ENCODE measurements at places on chromosomes 6 and 20.

DNA sequence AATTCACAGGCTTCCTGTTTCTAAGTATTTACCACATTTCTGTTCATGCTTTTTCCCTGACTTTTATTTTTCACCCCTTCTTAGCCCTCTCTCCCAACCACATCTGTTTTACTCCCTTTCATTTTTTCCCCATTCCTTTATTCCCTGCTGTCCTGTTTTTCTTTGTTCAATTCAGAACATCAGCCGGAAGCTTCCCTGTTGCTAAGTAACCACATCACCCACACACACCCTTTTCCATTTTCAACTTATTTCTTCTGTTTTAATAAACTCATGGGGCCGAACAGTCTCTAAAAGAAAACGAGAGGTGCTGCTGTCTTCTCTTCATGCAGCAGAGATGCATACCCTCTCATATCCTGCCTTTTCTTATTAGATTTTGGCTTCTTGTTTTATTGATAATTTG, 53.5 kb upstream of the CEP85L start:
- DNase-seq = no peak

DNA sequence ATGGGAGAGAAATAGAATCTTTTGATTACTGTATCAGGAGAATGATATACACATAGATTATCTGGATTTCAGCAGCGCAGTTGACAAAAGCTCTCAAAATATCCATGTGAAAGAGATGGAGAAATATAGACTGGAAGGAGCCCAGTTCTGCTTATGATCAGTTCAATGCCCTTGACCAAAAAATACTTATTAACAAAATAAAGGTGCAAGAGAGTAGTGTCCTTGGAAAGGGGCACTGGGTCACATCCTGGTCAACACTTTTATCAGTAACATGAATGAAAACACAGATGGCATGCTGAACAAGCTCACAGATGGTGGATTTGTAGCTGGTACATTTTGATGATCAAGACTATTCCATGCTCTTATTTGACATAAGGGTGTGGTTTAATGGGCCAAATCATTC, 63.9 kb upstream of the PLEKHG1 start:
- no peak for DNase-seq

DNA sequence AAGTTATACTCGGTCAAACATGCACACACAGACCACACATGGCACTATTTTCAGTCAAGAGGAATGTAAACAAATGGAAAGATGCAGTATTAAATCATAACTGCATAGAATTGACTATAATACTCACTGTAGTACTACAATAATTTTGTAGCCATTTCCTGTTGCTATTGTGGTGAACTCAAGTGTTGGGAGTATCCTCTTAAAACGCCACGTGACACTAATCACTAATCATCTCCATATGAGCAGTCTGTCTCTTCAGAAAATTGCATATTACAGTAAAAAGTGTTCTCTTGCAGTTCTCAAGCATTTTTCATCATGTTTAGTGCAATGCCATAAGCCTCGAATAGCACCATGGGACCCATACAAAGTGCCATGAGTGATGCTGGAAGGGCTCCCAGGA, 258.7 kb upstream of the ID4 start:
- no peak for DNase-seq

- peak; percentile 84 for DNase-seq
These were observed 60.9 kb downstream of the RPRD1B start for GRCh38 chr20:38094373-38094891.

- DNase-seq = peak; percentile 15
These were observed 32.6 kb upstream of the PHACTR3 start for GRCh38 chr20:59571551-59572314.

DNA sequence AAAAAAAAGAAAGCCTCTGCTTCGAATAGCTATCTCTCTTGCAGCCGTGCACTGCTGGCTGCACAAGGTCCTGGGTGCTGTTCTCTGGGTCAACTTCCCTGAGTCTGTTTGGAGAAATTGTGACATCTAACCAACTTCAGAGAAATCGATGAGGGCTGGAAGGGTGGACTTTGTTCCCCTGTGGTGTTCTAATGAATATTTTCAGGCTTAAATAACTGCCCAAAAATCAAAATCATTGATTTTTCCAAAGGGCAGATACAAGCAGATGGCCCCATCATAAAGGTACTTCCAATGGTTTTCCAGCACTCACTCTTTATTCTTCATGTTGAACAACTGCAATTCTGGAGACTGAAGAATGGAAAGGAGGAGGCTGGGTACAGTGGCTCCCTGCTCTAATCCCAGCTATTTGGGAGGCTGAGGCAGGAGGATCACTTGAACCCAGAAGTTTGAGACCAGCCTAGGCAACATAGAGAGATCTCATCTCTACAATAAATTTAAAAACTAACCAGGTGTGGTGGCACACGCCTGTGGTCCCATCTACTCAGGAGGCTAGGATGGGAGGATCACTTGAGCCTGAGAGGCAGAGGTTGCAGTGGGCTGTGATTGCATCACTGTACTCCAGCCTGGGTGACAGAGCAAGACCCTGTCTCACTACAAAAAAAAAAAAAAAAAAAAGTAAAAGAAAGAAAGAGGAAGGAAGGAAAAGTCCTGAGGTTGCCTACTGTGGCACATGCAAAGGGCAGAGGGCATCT, 59.1 kb downstream of the FOXA2 start:
- DNase-seq = no peak
